PC-9 (cell line): ENCODE measurements at places on chromosomes 5 and 9. TPM values are rescaled to one million over a fixed set of nuclear protein-coding genes. Genes with fewer than 3 reads are reported as not detected.

DNA sequence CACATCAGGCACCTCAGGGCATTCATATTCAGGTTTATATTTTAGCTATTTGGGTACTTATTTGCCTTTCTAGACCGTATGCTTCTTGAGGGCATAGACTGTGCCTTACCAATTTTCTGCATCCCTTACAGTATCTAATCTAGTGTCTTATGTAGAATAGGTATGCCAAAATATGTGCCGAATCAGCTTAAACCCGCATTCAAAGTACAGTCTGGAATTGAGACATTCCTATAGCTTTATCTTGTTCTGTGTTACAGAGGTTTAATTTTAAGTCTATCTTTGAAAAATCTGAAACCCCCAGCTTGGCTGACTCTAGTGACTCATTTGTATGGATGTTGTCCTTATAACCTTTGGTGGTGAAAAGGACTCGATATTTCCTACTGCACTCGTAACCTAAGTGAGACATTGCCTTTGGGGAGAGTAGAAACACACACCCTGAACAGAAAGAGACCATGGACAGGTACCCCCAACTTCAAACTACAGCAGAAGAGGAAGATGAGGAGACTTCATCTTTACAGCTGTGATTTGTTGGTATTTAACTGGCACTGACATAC is 27.0 kb upstream of the TMOD1 start:
- no peak for DNase-seq
- no peaks in the 10 kb centered on the region for H3K27me3 ChIP-seq
- no peaks in the 10 kb centered on the region for H3K4me1 ChIP-seq

- H3K27ac ChIP-seq, result no peak overlapping the region
- H3K27me3 ChIP-seq, result no peaks in the 10 kb centered on the region
- no peaks in the 10 kb centered on the region for H3K36me3 ChIP-seq
- DNase-seq, result no peak
- H3K4me1 ChIP-seq, result no peaks in the 10 kb centered on the region
- H3K4me3 ChIP-seq, result no peak overlapping the region
These were observed 866.4 kb upstream of the C9orf72 start for GRCh38 chr9:28439688-28440087.

DNA sequence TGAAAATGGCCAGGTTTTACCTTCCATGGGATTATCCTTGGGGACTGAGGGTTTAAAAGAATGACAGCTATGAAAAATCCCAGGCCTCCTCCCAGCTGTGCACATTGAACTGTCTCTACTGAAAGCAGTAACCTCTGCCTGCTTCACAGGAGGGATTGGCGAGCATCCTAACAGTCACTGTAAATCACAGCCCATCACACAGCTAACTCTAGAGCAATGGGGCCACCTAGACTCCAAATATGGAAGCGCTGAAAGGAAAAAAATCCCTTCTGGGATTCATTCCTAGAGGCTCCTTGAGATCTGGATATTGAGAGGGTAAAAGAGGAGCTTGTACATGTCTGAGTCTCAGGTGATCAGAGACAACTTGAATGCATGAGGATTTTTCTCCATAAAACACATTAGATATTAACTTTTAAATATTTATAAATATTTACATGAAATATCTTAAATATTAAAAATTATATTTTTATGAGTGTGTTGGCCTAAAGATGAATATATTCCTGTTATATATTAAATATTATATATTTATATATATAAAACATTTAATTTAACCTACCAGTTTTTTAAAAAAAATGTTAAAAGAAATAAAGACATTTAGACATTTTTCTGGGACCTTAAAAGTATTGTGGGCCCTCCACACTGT is 133.8 kb upstream of the SLC24A2 start:
- no peak for DNase-seq
- H3K36me3 ChIP-seq, result no peaks in the 10 kb centered on the region

The LRRC19 gene
- not detected in 2 replicates for total RNA-seq

The FOXD4L6 gene
- total RNA-seq, result 0.20 TPM in 1 of 2 replicates, not detected in the other
